Mesendoderm (in vitro differentiated cells): ENCODE measurements at places on chromosomes 4 and X.

DNA sequence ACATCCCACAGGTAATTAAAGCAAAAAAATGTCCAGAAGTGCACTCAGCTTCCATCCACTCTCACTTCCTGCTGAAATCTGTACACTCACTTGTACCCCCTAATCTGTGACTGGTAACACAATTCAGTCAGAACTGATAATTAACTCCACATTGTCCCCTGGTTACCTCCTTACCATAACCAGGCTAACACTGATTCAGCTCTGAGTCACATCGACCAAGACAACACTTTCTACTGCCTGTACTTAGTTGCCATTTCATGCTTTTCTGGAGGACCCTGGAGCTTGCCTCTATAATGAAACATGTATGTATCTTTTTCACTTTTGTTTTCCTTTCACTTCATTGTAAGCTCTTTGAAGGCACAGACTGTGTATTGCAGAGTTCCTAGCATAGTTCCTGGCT is 130.9 kb upstream of the GABRG1 start:
- peak; percentile 10 for DNase-seq

DNA sequence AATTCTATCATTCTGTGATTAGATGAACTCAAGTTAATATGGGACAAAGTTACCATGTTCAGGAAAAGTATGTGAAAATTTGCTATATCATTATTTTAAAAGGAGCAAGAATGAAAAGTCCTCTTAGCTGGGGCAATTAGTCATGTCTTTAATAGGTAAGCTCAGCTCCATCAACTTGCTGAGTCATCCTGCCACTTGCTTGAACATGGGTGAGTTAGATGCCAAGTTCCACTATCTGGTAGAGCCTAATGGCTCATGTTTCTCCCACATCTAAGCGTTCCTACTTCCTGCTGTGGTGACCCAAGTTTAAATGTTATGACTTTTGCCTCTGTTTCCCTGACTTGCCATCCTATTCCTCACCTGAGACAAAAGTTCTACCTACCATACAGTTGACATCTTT is 276.8 kb downstream of the ZNF674 start:
- no peak for DNase-seq

DNA sequence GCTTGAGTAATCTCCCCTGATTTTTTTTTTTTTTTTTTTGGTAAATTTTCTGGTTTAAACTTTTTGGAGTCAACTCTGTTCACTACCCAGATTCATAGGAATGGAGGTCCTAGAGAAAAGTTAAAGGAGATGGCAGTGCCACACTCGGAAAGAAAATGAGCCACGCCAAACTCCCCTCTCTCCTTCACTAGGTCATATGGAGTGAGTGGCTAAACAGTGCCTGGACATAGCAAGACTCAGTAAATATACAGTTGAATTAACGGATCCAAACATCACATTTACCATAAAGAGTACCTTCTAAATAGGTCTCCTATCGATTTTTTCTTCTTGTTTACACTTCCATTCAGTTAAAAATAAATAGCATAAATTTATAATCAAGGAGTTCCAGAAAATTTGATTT is 13.6 kb upstream of the AMTN start:
- no peak for DNase-seq

- DNase-seq = peak; percentile 12
These were observed 344.0 kb downstream of the ACTRT1 start for GRCh38 chrX:127708155-127708554.

- DNase-seq = no peak
These were observed 17.3 kb upstream of the CXCL8 start for GRCh38 chr4:73723023-73723422.

GRCh38 chr4:147370473-147370872 is 110.4 kb upstream of the EDNRA start:
- DNase-seq = no peak

DNA sequence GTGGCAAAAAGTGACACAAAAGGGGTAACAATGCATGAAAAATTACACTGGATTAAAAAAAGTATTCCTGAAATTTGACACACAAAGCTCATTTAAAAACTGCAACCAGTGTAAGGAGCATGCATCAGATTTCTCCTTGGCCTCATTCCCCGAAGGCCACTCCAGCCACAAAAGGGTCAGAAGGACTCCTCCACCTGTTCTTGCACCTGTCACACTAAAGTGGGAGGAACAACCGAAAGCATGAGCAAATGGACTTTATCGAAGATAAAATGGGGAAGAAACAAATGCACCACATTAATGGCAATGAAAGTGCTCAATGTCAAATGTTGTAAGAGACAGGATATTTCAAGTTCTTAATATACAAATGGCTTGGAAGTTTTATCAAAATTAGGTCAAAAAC is 88.2 kb downstream of the ADGRA3 start:
- DNase-seq = no peak

- DNase-seq = peak; percentile 73
These were observed 33.6 kb downstream of the PTTG2 start for GRCh38 chr4:37993806-37994205.

GRCh38 chr4:138291431-138291830 is 49.3 kb upstream of the SLC7A11 start:
- DNase-seq = no peak
